ENCODE measurements at places on chromosomes 11 and 22. TPM values are rescaled to one million over a fixed set of nuclear protein-coding genes. Genes with fewer than 3 reads are reported as not detected.

Gene PDGFD
- total RNA-seq = 1.2 TPM

Gene LARGE2
- total RNA-seq = 0.17 TPM

Gene ARVCF
- 9.4 TPM for total RNA-seq

Gene TMEM121B
- total RNA-seq = under 0.01 TPM

Gene SSTR3
- total RNA-seq = not detected

Gene FAM180B
- total RNA-seq = not detected

Gene ASCL2
- not detected for total RNA-seq

Gene SCN2B
- 0.15 TPM for total RNA-seq

Gene PLAAT2
- total RNA-seq = not detected

Gene MS4A15
- total RNA-seq = not detected

Gene HEPN1
- not detected for total RNA-seq

Gene OR52A1
- total RNA-seq = not detected

Gene YAP1
- total RNA-seq = 98.7 TPM

Gene CDC42EP1
- 70.0 TPM for total RNA-seq

Gene KCNA4
- not detected for total RNA-seq

Gene LYVE1
- not detected for total RNA-seq

Gene RBM14
- 49.4 TPM for total RNA-seq

Gene FAM181B
- total RNA-seq = not detected

Gene SLC25A45
- 0.67 TPM for total RNA-seq

Gene SPI1
- not detected for total RNA-seq

Gene ANO1
- not detected for total RNA-seq

Gene APOA1
- not detected for total RNA-seq

Gene FLRT1
- total RNA-seq = under 0.01 TPM

Gene SHISAL1
- 0.15 TPM for total RNA-seq

Gene GGTLC2
- not detected for total RNA-seq

Gene PRRG4
- not detected for total RNA-seq

Gene LDHAL6A
- 0.17 TPM for total RNA-seq

Gene HMOX1
- 17.0 TPM for total RNA-seq

Gene F2
- not detected for total RNA-seq

Gene KRTAP5-1
- not detected for total RNA-seq

Gene GAL
- 17.3 TPM for total RNA-seq

Gene NTM
- 4.9 TPM for total RNA-seq

All from bronchus fibroblast of lung (primary cell).